Stimulated activated CD4-positive, alpha-beta T cell treated with anti-CD3 and anti-CD28 coated beads, Interleukin-1b, Interleukin-23, amount 100 ng/mL, for 1 hour (primary cell): ENCODE measurements at places on chromosomes 1 and 21.

GRCh38 chr1:38114241-38115026 lies 67.8 kb upstream of the POU3F1 start:
- DNase-seq, result no peak

DNA sequence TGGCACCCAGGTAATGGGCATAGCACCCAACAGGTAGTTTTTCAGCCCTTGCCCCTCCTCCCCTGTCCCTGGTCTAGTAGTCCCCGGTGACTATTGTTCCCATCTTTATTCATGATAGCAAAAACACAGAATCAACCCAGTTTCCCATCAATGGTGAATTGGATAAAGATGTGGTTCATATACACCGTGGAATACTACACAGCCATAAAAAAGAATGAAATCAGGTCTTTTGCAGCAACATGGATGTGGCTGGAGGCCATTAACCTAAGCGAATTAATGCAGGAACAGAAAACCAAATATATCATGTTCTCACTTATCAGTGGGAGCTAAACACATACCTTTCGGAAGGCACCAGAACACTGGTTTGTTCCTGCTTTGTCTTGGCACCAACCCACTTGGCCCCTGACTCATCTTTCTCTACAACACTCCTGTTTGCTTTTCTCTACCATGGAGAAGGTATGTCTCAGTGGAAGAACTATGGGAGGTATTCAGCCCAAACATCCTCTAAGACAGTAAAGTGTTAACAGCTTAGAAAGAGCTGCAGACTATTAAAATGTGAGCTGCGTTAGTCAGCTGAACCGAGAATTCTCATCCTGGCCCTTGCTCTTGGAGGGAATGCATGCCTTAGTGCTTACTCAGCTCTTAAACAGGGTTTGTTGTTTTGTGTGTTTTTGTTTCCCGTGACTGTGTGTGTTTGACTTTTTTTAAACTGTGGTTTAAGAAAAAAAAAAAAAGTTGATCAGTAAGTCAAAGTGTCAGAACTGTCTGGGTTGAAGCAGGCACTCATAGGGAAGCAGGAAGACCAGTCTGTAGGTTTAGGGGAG lies 203.0 kb downstream of the TOMM20 start:
- DNase-seq, result no peak

- DNase-seq, result no peak
These were observed 618.5 kb downstream of the PTPRU start for GRCh38 chr1:29854700-29855276.

DNA sequence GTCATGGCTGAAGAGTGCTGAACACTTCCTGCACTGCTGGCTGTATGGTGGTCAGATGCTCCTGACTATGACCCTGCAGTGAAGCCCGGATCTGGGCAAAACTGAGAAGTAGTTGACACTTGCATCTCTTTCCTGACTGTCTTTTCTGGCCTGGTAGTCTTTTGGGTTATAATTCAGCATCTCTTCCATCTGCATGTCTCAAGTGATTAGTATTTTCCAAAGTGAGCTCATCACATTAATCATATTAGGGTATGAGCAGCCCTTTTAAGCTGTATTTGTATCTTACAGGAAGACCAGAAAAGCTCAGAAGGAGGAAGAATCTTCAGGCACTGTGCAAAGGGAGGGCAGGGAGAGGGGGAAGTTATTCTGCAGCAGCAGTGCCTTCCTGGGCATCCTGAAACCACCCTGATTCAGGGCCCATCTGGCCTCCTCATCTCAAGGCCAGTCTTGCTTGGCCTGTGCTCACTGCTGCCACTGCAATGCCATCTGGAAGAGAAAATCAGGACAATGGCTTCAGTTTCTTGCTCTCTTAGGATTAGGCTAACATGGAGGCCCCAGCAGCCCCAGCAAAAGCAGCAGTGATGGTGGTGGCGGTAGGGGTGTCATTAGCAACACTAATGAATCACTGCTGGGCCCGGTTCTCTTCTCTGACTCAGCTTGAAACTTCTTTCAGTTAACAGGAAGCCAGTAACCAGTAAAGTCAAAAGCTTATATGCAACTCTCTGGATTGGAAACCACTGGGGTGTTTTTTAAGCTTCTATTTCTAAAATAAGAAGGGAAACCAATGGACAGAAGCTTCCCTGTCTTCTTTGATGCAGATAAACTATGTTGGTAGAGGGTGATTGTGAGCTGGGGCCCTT lies 63.3 kb upstream of the WDR26 start:
- DNase-seq, result no peak

- DNase-seq, result no peak
These were observed 176.4 kb downstream of the ZNF281 start for GRCh38 chr1:200233393-200233792.

DNA sequence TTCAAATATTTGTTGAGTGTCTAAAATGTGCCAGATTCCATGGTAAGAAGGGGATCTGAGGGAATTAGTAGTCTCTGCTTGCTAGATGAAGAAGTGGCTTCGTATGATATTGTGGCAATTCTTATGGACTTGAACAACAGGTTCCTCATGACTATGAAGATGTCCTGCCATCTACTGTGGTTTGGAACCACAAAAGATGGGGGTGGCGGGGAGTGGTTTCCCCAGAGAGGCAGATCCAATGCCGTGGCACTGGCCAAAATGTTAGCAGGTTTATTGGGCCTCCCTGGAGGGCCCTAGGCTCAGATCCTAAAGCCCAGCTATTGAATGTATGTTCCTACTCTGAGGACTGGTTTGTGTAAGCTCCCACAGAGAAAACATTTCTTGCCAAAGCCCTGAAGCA lies 120.8 kb downstream of the RGS2 start:
- no peak for DNase-seq

DNA sequence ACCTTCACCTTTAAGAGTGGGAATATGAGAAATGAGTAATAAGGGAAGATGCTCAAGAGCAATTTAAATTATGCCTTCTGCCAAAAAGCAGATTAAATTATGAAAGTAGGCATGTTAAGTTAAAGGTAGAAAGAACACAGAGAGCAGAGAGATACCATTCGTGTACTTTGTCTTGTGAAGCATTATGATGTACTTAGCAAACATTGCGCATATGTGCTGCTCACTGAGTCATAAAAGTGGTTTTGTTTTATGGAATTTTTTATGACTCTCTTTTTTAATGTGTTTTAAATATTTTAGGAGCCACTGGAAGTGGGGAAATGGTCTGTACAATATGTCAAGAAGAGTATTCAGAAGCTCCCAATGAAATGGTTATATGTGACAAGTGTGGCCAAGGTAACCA lies 35.3 kb downstream of the MTF2 start:
- DNase-seq, result no peak
